Upper lobe of right lung (tissue), 1 donor: ENCODE measurements at places on chromosomes 5 and 9.

DNA sequence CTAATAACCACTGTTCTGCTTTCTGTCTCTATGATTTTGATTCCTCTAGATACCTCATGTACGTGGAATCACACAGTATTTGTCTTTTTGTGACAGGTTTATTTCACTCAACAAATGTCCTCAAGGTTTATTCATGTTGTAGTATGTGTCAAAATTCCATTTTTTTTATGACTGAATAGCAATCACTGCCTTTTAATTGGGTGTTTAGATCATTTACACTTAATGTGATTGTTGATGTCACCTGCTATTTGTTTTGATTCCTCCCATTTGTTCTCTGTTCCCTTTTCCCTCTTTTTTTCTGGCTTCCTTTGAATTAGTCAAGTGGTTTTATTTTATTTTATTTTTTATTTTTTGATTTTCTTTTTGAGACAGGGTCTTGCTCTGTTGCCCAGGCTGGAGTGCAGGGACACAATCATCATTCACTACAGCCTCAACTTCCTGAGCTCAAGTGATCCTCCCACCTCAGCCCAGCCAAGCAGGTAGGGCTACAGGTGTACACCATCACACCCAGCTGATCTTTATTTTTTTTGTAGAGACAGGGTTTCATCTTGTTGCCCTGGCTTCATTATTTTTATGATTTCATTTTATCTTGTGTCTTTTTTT is 41.6 kb downstream of the LHX3 start:
- DNase-seq: no peak

DNA sequence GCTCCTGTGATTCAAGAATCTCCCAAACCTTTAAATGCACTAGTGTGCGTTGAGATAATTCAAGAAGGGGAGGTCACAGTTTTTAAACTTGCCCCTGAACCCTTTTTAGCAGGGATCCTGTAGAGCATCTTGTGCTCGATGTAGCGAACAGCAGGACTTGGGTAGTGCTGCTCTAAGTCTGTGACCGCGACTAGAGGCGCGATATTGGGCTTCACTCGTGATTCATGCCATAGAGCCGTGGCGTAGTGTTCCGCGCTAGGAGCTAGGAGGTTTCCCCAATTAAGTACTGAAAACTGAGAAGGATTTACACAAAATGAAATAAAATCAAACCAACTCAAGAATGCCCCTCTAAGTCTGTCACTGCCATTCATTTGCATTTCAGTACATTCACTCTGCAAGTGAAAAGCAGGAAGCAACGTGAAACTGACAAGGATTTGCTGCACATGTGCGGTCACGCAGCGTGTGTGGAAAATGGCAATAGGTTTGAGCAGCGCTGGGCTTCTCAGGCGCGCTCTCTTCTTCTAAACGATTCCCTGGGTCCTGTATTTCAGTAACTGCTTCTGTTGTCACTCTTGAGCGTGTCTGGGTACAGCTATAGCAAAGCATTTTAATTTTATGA is 1135.9 kb upstream of the WWC1 start:
- no peak for DNase-seq

GRCh38 chr5:32504989-32505596 is 60.6 kb upstream of the ZFR start:
- DNase-seq: no peak

GRCh38 chr5:68070591-68071281 is 144.8 kb upstream of the PIK3R1 start:
- DNase-seq: no peak

- DNase-seq: peak; percentile 51
Measured at GRCh38 chr5:179294891-179295777, 50.1 kb downstream of the ADAMTS2 start.

DNA sequence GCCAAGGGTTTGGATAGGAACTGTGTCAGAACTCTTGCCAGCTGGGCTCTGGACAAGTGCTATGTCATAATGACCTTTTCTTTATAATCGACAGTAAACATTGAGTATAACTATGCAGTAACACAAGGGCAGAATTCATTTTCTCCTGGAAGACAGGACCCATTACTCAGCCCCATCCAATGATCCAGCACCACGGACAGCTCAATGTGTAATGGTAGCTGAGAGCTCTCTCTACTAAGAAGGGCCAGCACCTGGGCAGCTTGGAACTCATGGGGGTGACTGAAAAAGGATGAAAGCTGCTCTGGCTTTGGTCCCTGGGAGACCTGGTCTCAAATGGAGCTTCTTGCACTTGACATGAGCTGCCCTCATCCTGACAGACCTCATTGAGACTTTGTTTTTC is 347.8 kb downstream of the TRIM32 start:
- DNase-seq: no peak

- DNase-seq: no peak
Measured at GRCh38 chr5:180823346-180823745, 20.7 kb upstream of the MGAT1 start.

GRCh38 chr9:4741365-4742089 is 525 bp upstream of the AK3 start:
- DNase-seq: peak; percentile 72

- no peak for DNase-seq
Measured at GRCh38 chr9:109297899-109298298, 23.0 kb downstream of the EPB41L4B start.

DNA sequence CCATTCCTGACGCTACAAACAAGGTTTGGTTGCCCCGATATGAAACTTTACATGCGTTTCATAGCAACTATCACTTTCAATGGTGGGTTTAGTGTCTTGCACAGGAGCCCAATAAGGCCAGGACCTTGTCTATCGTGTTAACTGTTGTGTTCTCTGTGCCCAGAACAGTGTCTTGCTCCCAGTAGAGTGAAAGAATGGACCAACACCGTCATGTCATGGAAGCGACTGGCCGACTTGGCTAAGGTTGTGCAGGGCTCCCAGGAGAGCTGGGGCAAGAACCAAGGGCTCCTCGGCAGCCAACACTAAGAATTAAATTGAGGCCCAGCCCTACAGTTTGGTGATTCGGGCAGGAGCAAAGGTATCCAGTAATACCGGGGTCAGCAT is 498 bp upstream of the ARHGEF37 start:
- no peak for DNase-seq

DNA sequence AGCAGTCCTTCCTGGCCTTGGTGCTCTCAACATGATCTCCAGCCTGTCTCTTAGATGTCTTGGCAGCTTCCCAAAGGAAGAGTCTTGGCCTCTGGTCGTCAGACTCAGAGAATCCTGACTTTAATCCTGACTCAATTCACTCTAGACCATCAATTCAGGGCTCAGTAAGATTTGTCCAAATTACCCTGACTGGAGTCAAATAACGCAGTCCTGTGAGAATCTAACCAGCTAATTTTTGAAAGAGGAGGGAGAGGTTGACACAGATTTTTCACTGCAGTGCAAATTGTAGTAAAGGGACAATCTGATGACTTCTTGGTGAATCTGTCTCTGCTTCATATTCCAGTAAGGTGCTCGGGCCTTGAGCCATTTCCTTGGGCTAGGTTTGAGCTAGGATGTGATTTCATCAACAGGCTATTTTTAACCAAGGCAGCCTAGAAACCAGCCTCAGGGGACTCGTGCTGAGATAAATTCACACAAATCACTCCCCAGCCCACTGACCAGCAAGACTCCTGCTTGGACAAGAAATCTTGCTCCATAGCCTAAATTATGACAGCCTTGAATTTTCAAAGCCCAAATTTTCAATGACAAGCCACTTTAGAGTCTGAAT is 257.4 kb downstream of the ENC1 start:
- no peak for DNase-seq

- no peak for DNase-seq
Measured at GRCh38 chr5:136258463-136258862, 65.5 kb upstream of the SMIM32 start.

GRCh38 chr9:111902391-111903139 is 6.0 kb downstream of the UGCG start:
- DNase-seq: no peak

GRCh38 chr9:100100146-100100667 is 1.2 kb downstream of the INVS start:
- no peak for DNase-seq

- DNase-seq: peak; percentile 61
Measured at GRCh38 chr5:132056610-132057497, 3.6 kb upstream of the IL3 start.

DNA sequence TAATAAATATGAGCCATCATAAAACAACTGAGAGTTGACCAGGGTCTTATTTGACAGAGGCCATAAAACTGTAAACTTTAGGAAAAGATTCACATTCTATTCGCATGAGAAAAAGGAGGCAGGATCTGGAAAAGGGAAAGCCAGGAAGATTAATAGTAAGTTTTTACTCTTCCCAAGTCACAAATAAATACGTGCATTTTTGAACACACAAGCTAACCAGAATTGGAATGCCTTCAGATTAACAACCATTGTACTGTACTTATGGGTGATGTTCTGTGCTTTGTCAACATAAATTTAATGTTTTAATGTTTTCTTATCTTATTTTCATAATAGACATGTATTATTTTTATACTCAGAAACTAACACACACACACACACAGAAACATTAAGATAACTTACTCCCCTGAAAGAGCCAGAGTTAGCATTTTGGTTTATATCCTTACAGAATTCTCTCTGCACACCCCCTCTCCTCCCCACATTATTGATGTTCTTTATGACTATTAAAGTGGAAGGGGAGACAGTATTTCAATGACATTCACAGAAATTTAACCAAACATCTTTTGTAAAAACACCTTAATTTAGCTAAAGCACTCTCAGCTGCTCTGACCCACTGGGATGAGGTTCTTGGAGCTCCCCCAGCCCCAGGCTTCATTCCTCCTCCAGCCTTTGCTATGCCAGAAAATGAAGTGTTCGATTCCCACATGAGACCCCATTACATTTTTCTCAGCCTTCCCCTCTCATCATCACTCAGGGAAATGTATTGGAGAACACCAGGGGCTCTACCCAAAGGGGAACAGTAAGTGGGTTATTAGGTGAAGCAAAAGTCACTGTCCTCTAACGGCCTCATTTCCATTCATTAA is 155.5 kb downstream of the ESM1 start:
- DNase-seq: no peak

DNA sequence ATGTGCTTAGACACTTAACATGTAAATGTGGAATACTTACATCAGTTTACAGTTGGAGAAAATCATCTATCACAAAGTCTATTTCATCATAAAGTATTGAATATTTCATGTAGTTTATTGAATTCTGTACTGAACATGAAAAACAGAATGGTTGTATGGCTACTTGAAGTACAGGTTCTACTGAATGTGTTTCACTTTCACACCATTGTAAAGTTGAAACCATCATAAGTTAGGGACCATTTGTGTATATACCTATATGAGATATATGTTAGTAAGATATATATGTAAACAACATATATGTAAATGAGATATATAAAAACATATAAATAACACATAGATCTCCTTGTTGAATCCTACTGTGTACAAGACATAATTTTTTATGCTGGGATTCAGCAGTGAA is 63.0 kb upstream of the TAF11L2 start:
- no peak for DNase-seq

GRCh38 chr9:98173181-98173580 is 19.3 kb downstream of the CORO2A start:
- DNase-seq: no peak

GRCh38 chr9:17862101-17862500 is 283.2 kb downstream of the SH3GL2 start:
- DNase-seq: no peak

- DNase-seq: peak; percentile 43
Measured at GRCh38 chr5:63961598-63962161, 565 bp downstream of the HTR1A start.

GRCh38 chr9:108468364-108468763 is 387.4 kb downstream of the ACTL7B start:
- no peak for DNase-seq

- no peak for DNase-seq
Measured at GRCh38 chr5:146802945-146803522, 75.5 kb downstream of the PPP2R2B start.

DNA sequence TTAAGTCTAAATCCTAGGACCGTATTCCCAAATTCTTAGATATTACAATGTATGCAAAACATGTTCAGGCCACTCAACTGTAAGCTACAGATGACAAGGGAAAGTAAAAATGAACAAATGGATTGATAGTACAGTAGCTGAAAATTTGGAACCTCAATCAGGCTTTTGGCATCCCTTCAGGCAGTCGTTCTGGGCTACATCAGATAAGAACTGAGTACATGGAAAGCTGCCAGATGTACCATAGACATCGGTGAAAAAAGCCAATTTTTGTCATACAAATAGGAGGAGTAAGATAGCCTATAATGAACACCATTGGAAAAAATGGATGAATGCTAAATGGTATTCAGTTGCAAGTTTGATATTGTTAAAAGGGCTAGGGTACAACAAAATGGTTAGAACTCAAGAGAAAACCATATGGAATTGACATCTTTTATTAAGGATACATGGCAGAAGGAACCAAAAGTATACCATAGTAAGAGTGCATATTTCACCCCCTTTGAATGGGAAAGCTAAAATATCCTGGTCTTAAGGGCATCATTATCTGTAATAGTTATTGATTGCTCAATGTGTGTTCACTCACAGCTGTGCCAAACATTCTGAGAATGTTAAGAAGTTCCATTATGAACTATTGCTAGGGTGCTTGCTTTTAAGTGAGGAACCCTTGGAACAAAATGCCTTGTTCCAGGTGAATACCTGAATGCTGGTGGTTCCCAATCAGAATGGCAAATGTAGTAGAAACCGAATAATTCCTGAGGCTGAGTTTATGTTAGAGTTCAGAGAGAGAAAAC is 86.4 kb downstream of the NR3C1 start:
- no peak for DNase-seq

- DNase-seq: no peak
Measured at GRCh38 chr5:143433670-143434069, 30.2 kb upstream of the NR3C1 start.

GRCh38 chr5:111584651-111585050 is 72.3 kb upstream of the STARD4 start:
- DNase-seq: no peak

DNA sequence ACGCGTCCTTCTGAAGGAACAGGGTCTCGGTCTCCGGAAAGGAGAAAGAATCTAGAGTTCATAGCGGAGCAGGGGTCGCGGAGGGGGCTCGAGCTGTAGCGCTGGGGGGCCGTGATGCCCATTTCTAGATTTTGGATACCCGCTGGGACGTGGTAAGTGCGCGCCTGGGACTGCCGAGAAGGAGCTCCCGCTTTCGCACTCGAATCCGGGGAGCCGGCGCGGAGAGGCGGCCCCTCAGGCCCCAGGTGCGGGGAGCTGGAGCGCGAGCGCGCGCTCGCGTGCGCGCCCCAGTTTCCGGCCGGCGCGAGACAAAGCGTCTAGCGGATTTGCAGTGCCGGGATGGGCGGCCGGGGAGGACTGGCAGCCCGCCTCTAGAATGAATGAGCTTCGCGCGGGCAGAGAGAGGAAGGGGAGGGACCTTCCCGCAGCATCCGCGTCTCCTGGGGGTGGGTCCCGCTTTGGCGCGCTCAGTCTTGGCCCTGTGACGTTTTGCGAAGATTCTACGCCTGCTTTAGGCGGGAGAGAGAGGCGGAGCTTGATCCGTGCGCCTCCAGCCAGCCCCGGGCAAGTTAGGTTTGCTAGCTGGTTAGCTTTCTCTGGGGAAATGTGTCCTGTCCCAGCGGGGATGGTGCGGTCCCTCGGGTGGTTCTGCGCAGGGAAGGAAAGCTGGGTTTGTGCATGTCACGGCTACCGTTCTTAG is 1.2 kb downstream of the LMNB1 start:
- peak; percentile 91 for DNase-seq

GRCh38 chr9:95049761-95050160 is 267.7 kb downstream of the FANCC start:
- no peak for DNase-seq
